ENCODE measurements at places on chromosomes 7 and 10. TPM values are rescaled to one million over a fixed set of nuclear protein-coding genes. Genes with fewer than 3 reads are reported as not detected.

Gene AKR1D1
- total RNA-seq, result not detected

Gene RPEL1
- not detected for total RNA-seq

Gene TRPV6
- total RNA-seq, result 1.5 TPM

GRCh38 chr10:109701633-109702215 is 221.6 kb downstream of the XPNPEP1 start:
- no peaks in the 10 kb centered on the region for H3K27me3 ChIP-seq
- DNase-seq, result no peak
- no peaks in the 10 kb centered on the region for H3K4me1 ChIP-seq
- no peaks in the 10 kb centered on the region for H3K36me3 ChIP-seq
- no peak overlapping the region for H3K4me3 ChIP-seq
- no peak overlapping the region for H3K27ac ChIP-seq

DNA sequence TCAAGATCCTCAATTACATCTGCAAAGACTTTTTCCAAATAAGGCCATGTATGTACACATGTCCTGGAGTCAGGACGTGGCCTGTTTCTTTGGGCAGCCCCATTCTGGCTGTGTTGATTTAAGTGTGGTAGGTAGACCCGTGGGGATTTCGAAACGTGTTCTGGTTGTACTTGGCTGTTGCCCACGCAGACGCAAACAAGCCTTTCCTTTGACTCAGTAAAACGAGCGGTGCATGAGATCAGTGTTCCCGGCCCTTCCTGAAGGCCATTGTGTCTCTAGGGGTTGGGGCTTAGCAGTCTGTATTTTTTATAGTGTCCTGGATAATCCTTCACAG is 64.8 kb upstream of the DNAJB6 start:
- H3K27ac ChIP-seq, result peak overlapping the region; percentile 7
- no peak overlapping the region for H3K4me3 ChIP-seq
- peaks cover 22% of the 10 kb centered on the region for H3K4me1 ChIP-seq
- H3K27me3 ChIP-seq, result no peaks in the 10 kb centered on the region

DNA sequence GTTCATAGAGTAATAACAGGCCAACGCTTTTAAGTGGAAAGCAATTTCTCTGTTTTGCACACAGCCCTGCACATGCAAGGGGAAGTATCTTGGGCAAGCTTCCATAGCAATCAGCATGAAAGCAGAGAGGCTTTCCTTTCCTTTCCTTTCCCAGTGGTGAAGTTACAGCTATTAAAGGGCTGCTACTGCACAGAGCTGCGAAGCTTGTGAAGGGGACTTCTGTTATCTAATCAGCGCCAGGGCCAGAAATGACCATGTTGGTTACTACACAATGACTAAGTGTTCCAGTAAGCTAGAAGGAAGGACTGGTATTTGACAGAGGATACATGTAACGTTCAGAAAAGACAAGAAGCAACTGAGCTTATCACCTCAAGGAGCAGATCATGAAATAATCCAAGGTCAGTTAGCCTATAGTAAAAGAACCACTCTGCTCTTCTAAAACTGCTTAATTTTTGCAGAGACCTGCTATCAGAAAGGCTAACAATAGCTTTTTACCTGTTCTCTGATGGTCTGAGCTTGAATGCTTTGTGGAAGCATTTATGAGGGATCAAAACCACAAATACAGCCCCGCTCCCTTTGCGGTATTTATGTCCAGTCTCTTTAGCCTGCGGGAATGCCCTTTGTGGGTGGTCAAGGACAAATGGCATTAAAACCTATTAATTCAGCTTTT is 45.9 kb downstream of the SGMS1 start:
- peak overlapping the region; percentile 61 for H3K27ac ChIP-seq
- H3K4me3 ChIP-seq, result no peak overlapping the region
- H3K27me3 ChIP-seq, result no peaks in the 10 kb centered on the region
- H3K36me3 ChIP-seq, result no peaks in the 10 kb centered on the region
- H3K4me1 ChIP-seq, result peaks cover 36% of the 10 kb centered on the region
- DNase-seq, result no peak

DNA sequence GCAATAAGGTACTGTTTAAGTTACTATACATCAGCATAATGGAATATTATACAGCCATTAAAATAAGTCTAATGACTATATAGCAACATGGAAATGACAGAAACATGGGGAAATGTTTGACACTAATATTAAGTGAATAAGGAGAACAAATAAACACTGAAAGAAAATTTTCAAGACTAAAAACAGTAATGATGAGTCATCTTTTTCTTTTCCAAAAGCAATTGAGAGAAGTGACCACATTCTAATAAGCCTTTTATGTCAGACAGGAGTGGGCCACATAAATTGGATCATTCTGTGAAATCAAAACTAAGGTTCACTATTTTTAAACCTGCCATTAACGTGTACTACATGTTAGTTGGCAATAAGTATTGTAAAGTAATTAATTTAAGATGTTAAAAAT is 187.5 kb downstream of the AHR start:
- no peak overlapping the region for H3K4me3 ChIP-seq
- H3K27me3 ChIP-seq, result no peaks in the 10 kb centered on the region
- no peaks in the 10 kb centered on the region for H3K36me3 ChIP-seq
- H3K27ac ChIP-seq, result no peak overlapping the region
- DNase-seq, result no peak
- H3K4me1 ChIP-seq, result no peaks in the 10 kb centered on the region

- peaks cover 5% of the 10 kb centered on the region for H3K36me3 ChIP-seq
- H3K27ac ChIP-seq, result no peak overlapping the region
- peaks cover 8% of the 10 kb centered on the region for H3K4me1 ChIP-seq
- no peak overlapping the region for H3K4me3 ChIP-seq
Measured at GRCh38 chr10:87882555-87883294, 19.3 kb downstream of the PTEN start.

DNA sequence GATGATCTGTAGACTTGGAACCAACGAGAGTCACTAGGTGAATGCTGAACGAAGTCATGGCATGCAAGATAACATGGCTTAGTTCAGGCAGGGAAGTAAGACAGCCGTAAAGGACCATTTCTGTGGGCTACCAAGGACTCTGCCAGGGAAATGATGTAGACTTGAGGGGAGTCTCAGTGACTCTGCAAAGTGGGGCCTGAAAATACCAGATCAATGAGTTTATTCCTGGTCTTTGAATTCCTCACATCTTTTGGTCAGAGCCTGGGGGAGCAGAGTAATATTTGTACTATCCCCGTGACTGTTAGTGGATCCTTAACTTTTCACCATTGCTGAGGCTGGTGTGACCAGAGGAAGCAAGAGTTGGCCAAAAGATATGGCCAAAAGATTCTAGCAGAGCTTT is 60.7 kb upstream of the INHBA start:
- H3K27ac ChIP-seq, result no peak overlapping the region
- DNase-seq, result no peak
- no peaks in the 10 kb centered on the region for H3K36me3 ChIP-seq
- no peaks in the 10 kb centered on the region for H3K4me1 ChIP-seq
- no peaks in the 10 kb centered on the region for H3K27me3 ChIP-seq
- no peak overlapping the region for H3K4me3 ChIP-seq

- no peaks in the 10 kb centered on the region for H3K27me3 ChIP-seq
- no peaks in the 10 kb centered on the region for H3K36me3 ChIP-seq
- no peak for DNase-seq
- H3K4me1 ChIP-seq, result no peaks in the 10 kb centered on the region
Measured at GRCh38 chr10:71455035-71455434, 58.3 kb downstream of the CDH23 start.

- no peak overlapping the region for H3K4me3 ChIP-seq
- H3K36me3 ChIP-seq, result no peaks in the 10 kb centered on the region
- no peaks in the 10 kb centered on the region for H3K4me1 ChIP-seq
- no peaks in the 10 kb centered on the region for H3K27me3 ChIP-seq
- DNase-seq, result peak; percentile 17
Measured at GRCh38 chr10:132676193-132676891, 109.6 kb downstream of the NKX6-2 start.

DNA sequence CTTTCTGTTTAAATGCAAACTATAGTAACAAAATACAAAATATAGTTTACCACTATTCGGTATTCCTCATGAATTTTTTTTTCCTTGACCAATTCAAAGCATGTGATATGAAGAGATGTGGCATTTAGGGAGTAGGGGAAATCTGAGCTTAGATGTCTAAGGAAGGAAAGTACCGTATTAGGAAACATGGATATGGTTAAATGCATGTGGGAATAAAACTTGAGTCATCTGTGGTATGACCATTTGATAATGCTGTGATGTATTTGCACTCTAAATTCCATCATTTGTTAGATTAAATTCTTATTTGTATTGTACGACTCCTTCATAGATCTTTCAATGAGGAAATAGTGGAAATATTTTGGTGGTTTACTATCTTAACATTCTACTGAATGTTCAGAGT is 19.7 kb downstream of the AHR start:
- no peak overlapping the region for H3K4me3 ChIP-seq
- H3K27me3 ChIP-seq, result no peaks in the 10 kb centered on the region
- DNase-seq, result no peak
- H3K4me1 ChIP-seq, result peaks cover 31% of the 10 kb centered on the region
- H3K36me3 ChIP-seq, result no peaks in the 10 kb centered on the region
